Left lung (tissue), 14 donors: ENCODE measurements at places on chromosomes 5 and 9. TPM values are rescaled to one million over a fixed set of nuclear protein-coding genes. Genes with fewer than 3 reads are reported as not detected.

IRX1 gene
- 26.3 TPM for polyA plus RNA-seq

C9orf50 gene
- 0.23 TPM for polyA plus RNA-seq

HSPB3 gene
- polyA plus RNA-seq: not detected

IFNA21 gene
- not detected for polyA plus RNA-seq

ADRB2 gene
- polyA plus RNA-seq: 1.2 TPM

FOXI1 gene
- not detected for polyA plus RNA-seq

SPINK6 gene
- polyA plus RNA-seq: not detected

PCDHB4 gene
- polyA plus RNA-seq: 2.0 TPM

EEIG1 gene
- polyA plus RNA-seq: 40.5 TPM

FBXL7 gene
- polyA plus RNA-seq: 29.4 TPM

GBGT1 gene
- 4.6 TPM for polyA plus RNA-seq

SPINK5 gene
- 0.56 TPM for polyA plus RNA-seq

FOXD4 gene
- polyA plus RNA-seq: 0.54 TPM

CCDC152 gene
- 30.0 TPM for polyA plus RNA-seq

ZBTB6 gene
- polyA plus RNA-seq: 14.4 TPM

RIOK2 gene
- polyA plus RNA-seq: 45.4 TPM

CARD9 gene
- 1.7 TPM for polyA plus RNA-seq

SPATA31A3 gene
- not detected for polyA plus RNA-seq

RABGAP1 gene
- 85.9 TPM for polyA plus RNA-seq

DNAI1 gene
- 2.0 TPM for polyA plus RNA-seq

PCSK1 gene
- 0.93 TPM for polyA plus RNA-seq

ARSK gene
- 13.8 TPM for polyA plus RNA-seq

INVS gene
- 23.8 TPM for polyA plus RNA-seq

ZCCHC10 gene
- polyA plus RNA-seq: 28.8 TPM

TMEFF1 gene
- 1.2 TPM for polyA plus RNA-seq
